Activated CD8-positive, alpha-beta memory T cell treated with anti-CD3 and anti-CD28 coated beads for 4 hours (primary cell): ENCODE measurements at places on chromosomes 2 and 18.

DNA sequence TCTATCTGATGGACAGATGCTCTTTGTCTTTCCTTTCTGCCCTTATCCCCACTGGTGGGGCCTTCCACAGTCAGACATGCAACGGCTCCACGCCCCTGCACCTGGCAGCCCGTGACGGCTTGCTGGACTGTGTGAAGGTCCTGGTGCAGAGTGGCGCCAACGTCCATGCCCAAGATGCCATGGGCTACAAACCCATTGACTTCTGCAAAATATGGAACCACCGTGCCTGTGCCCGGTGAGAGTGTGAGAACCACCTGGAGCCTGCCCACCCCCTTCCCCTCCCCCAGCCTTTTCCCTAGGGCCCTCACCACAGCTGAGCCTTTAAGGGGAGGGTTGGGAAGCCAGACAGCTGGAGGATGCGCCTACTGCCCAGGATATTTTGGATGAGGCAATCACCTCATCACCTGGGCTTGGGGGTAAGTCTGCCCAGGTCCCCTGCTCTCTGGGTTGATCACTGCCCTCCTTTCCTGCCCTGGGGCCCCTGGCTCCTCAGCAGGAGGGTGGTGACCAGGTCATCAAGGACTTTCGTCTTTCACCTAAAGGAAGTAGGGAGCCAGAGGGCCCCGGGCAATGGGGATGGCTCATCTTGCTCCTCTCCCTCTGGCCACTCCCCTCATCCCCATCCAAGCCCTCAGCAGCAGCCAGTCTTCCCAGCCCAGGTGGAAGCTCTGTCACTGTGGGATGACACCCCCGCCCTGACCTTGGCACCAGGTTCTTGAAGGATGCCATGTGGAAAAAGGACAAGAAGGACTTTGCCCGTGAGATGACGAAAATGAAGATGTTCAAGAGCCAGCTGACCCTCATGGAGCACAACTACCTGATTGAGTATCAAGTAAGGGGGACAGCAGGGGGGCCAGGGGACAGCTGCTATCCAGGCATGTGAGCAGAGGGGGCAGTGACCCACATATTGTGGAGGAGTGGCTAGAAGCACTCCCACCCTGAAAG is 3.7 kb downstream of the ANKRD53 start:
- no peak for DNase-seq

DNA sequence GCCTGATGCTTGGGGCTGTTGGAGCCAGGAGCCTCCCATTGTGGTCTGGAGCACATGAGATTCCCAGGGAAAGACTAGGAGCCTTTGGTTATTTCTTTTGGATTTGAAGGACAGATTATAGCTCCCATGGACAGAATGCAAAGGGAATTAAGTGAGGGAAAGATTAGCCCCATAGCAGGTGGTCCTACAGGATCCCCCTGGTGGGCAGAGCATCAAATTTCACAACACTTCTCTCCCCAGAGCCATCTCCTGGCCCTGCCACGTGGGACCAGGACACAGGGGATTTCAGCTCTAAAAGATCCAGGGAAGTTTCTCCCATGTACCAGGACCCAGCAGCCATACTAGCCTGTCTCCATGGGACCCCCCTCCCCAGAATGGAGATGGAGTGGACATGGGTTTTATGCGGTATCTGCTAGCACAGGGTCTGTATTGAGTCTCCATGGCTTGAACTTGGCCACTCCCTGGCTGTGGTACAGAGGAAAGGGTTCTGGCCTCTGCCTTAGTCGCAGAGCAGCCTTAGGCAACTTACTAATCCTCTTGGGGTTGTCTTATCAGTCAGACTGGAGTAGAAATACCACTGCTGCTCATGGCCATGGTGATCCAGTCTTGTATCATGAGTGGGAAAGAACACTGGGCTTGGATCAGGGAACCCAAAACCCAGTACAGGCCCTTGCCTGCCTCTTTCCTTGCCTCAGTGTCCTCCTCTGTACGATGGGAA is 6.8 kb upstream of the PLB1 start:
- no peak for DNase-seq

GRCh38 chr2:154370873-154371272 is 327.6 kb upstream of the KCNJ3 start:
- no peak for DNase-seq

- DNase-seq = no peak
Measured at GRCh38 chr2:170227507-170227947, 49.6 kb downstream of the MYO3B start.

GRCh38 chr2:163752267-163752666 is 16.5 kb upstream of the FIGN start:
- no peak for DNase-seq

DNA sequence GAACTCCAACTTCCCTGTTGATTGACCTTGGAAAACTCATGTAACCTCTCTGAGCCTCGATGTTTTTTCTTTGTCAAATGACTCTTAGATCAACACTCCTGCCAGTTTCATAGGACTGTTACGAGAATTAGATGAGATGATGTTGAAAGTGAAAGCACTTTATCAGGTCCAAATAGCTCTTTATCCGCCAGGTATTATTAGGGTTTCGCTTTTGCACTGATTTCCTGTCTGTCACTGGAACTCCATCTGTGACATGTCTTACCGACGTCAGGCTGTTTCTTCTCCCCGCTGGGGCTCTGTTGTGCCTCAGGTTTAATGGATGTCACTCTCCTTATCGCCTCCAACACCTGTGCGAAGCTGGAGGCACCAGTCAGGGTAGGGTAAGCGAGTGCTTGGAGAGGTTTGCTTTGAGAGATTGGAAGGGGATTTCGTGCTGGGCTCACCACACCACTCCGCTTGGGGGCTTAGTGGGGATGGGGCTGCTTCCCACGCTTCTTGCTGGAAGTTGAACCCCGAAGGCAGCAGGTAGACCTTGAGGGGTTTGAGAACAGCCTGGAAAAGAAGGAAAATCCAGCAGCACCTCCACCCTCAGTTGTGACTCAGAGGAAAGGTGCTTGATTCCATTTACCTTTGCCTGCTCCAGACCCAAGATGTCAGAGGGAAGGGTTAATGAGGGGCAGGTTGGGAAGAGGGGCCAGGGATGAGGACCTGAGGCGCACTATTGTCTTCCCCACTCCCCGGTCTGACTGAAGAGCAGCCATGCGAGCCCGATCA is 4.3 kb downstream of the GAD1 start:
- DNase-seq = no peak

GRCh38 chr2:103135679-103136078 is 373.8 kb downstream of the TMEM182 start:
- no peak for DNase-seq

GRCh38 chr18:24922491-24922890 is 429.5 kb downstream of the ZNF521 start:
- no peak for DNase-seq

- no peak for DNase-seq
Measured at GRCh38 chr18:76315722-76316230, 179.3 kb downstream of the ZNF516 start.

DNA sequence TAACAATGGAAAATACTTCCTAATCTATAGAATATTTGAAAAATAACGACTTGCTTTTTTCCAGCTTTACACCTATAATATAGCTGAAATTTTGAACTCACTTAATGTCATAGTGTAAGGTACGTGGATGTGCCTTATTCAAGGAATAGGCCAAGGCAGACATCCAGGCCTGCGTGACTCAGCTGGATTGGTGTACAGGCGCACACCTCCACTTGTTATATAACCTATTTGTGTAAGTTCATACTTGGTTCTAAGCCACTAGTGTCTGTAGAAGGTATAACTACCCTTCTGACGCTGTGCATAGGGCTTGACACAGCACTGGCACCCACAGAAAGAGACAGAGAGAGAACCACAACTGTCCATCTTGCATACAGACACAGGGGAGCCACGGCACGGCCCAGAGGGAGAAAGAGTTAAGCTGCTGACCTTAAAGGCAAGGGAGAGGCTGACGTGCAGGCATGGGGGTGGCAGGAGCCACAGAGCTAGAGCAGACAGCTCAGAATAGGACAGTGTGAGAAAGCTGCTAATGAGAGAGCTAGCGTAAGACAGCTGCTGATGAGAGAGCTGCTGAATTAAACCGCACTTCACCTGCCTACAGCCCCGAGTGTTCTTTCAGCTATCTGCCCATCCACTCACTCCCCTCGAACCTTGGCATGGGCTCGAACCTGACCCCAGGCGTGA is 16.1 kb downstream of the CCDC178 start:
- DNase-seq = no peak

DNA sequence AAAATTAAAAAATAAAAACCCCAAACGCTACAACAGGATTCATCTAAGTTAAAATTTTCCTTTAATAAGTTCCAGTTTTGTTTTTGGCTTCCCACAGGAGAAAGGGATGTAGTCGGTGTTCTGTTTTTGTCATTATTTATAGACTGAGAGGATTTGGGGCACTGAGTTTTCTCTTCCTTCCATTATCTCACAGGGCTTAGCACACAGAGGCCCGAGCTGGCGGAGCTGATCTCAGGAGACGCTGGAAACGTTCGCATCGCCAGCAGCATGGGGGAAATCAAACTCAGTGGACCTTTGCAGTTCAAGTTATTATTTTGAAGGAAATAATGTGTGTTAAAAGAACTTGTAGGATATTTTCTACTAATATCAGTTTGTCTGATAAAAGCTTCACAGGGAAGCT is 669.7 kb upstream of the SALL3 start:
- no peak for DNase-seq

DNA sequence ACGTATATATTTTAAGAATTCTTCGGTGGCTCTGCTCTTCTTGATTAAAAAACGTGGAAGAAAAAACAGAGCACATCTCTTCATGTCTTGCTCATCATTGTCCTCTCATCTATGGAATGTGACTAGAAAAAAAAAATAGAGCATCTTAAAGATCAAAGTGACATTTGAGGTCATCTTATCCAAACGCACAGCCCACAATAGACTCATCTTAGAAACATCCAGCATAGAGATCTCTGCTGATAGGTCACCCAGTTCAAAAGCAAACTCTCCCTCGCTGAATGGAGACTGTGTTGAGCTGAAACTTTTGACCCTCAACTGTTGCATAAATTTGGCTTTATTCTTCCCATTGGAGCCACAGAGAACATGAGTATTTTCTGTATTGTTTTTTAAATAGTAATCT is 65.2 kb downstream of the CMPK2 start:
- no peak for DNase-seq

DNA sequence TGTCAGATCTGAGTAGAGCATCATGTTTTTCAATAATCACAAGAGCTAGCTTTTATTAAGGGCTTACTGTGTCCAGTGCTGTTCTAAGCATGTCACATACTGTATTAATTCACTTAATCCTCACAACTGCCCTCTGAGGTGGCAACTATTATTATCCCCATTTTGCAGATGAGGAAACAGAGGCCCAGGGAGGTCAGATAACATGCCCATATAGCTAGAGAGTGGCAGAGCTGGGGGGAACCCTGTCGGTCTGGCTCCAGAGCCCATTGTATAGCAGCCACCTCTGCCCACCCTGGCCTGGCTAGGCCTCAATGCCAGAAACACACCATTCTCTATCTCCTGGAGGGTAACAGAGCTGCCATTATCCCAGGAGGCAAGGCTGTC is 113.2 kb downstream of the B3GNT2 start:
- no peak for DNase-seq
